GM12878 (cell line): ENCODE measurements at places on chromosomes 1 and 21. TPM values are rescaled to one million over a fixed set of nuclear protein-coding genes. Genes with fewer than 3 reads are reported as not detected.

AUNIP gene
- 11.2 and 12.4 TPM in 2 replicates for polyA plus RNA-seq

DNA sequence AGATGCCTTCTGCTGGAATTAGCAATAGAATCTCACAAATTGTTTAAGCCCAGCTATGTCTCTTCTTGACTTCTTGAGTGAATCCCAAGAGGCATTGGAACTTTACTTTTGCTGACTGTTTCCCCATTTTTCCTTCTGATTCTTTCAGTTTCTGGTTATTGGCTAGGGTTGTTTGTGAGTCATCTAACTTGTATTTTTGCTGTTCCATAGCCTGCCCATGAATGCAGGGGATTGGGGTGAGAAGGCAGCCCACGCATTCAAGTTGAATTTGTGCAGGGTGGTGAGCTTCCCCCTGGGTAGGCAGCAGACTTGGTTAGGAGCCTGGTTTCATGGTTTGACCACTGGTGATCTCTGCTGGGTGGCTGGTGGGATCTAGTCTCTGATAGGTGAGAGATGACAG, 10.4 kb upstream of the KLF17 start:
- no peak for DNase-seq
- H3K27me3 ChIP-seq = no peaks in the 10 kb centered on the region
- no peaks in the 10 kb centered on the region for H3K36me3 ChIP-seq
- H3K4me3 ChIP-seq = no peak overlapping the region
- H3K27ac ChIP-seq = no peak overlapping the region

DNA sequence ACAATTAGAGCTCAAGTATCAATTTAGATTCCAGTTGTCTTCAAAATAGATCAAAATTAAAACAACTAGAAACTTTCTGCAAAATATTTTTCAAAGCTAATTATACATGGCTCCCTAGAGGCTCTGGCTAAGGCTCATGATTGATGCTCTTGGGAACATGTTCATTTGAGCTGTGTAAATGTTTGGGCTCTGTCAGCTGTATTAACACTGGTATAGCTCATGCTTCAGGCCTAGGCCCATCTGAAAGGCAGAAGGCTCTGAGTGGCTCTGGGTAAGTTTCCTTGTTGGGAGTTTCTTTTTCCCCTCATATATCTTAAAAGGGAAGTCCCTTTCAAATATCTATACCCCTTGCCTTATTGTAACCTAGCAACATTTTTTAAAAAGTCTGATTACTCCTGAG, 81.3 kb downstream of the UROD start:
- no peak overlapping the region for H3K27ac ChIP-seq
- H3K4me1 ChIP-seq = no peaks in the 10 kb centered on the region
- H3K4me3 ChIP-seq = no peak overlapping the region

GRCh38 chr1:41842993-41843755, 75.5 kb downstream of the HIVEP3 start:
- no peak overlapping the region for H3K27ac ChIP-seq
- H3K36me3 ChIP-seq = no peaks in the 10 kb centered on the region; the same call in 1 of the 2 replicates
- no peaks in the 10 kb centered on the region for H3K4me1 ChIP-seq
- H3K4me3 ChIP-seq = no peak overlapping the region
- H3K27me3 ChIP-seq = no peaks in the 10 kb centered on the region
- DNase-seq = no peak

GRCh38 chr1:206030714-206031113, 7.0 kb upstream of the CTSE start:
- no peaks in the 10 kb centered on the region for H3K27me3 ChIP-seq
- peak; percentile 66 for DNase-seq
- no peak overlapping the region for H3K4me3 ChIP-seq
- no peaks in the 10 kb centered on the region for H3K36me3 ChIP-seq
- no peak overlapping the region for H3K27ac ChIP-seq

- H3K4me3 ChIP-seq = no peak overlapping the region
- no peaks in the 10 kb centered on the region for H3K27me3 ChIP-seq
- no peak overlapping the region for H3K27ac ChIP-seq
Measured at GRCh38 chr1:151336556-151336955, 9.3 kb upstream of the PI4KB start.

COL6A1 gene
- polyA plus RNA-seq = 0.12 and 0.28 TPM in 2 replicates

DNA sequence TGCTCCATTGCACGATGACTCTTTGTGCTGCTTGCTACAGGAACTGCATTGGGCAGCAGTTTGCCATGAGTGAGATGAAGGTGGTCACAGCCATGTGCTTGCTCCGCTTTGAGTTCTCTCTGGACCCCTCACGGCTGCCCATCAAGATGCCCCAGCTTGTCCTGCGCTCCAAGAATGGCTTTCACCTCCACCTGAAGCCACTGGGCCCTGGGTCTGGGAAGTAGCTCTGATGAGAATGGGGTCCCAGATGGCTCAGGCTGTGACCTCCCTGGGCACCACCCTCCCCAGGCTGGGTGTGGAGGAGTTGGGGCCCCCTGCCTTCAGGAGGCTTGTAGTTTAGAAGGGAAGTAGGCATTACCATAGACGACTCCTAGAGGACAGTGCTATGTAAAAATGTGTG, 19.7 kb downstream of the CYP4B1 start:
- H3K36me3 ChIP-seq = no peaks in the 10 kb centered on the region
- H3K27ac ChIP-seq = no peak overlapping the region

OR2AK2 gene
- polyA plus RNA-seq = not detected in 2 replicates

NCF2 gene
- 46.1 and 49.1 TPM in 2 replicates for polyA plus RNA-seq

DNA sequence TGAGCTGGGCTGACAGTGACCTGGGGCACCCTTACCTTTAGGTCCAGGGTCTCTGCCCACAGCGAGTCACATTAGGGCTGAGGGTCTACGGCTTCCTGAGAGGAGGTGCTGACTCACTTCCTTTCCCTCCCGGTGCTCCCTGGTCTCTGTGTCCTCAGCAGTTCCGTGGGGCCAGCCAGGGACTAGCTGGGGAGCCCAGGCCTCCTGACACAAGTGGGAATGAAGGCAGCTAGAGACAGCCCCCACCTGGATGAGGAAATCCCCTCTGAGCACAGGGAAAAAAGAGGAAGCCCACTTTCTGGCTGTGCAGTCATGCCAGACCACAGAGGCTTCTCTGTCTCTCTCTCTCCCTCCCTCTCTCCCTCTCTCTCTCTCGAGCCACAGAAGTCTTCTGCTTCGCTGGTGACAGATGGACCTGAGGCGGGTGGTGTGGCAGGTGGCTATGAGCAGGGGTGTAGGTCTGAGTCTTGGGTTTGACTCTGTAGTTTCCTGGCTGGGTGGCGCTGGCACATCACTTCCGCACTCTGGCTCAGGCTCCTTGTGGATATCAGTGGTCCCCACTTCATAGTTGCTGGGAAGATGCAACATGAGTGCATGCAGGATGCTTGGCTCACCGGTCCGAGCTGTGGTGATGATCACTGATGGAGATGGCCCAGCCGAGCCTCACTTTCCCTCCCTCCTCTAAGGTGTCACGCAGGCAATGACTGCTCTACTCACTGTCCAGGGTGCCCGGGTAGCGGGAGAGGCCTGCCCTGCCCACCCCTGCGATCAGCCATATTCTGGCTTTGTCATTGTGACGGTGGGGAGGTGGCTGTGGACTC, 3.5 kb downstream of the SLC66A1 start:
- peak overlapping the region; percentile 32; the same call in 1 of the 2 replicates for H3K4me3 ChIP-seq
- H3K27me3 ChIP-seq = no peaks in the 10 kb centered on the region
- H3K27ac ChIP-seq = peak overlapping the region; percentile 80
- peaks cover 46% of the 10 kb centered on the region for H3K4me1 ChIP-seq
- H3K36me3 ChIP-seq = no peaks in the 10 kb centered on the region

- H3K27ac ChIP-seq = no peak overlapping the region
- no peak for DNase-seq
- H3K4me3 ChIP-seq = no peak overlapping the region
- no peaks in the 10 kb centered on the region for H3K36me3 ChIP-seq
- H3K4me1 ChIP-seq = no peaks in the 10 kb centered on the region
Measured at GRCh38 chr1:227938911-227939790, 8.6 kb downstream of the WNT9A start.

CYP4A22 gene
- not detected in 2 replicates for polyA plus RNA-seq

- H3K36me3 ChIP-seq = no peaks in the 10 kb centered on the region
- H3K27me3 ChIP-seq = no peaks in the 10 kb centered on the region; the same call in 1 of the 2 replicates
- no peak for DNase-seq
- H3K4me3 ChIP-seq = no peak overlapping the region
- H3K27ac ChIP-seq = no peak overlapping the region
Measured at GRCh38 chr1:203544978-203545816, 51.2 kb downstream of the OPTC start.

DNA sequence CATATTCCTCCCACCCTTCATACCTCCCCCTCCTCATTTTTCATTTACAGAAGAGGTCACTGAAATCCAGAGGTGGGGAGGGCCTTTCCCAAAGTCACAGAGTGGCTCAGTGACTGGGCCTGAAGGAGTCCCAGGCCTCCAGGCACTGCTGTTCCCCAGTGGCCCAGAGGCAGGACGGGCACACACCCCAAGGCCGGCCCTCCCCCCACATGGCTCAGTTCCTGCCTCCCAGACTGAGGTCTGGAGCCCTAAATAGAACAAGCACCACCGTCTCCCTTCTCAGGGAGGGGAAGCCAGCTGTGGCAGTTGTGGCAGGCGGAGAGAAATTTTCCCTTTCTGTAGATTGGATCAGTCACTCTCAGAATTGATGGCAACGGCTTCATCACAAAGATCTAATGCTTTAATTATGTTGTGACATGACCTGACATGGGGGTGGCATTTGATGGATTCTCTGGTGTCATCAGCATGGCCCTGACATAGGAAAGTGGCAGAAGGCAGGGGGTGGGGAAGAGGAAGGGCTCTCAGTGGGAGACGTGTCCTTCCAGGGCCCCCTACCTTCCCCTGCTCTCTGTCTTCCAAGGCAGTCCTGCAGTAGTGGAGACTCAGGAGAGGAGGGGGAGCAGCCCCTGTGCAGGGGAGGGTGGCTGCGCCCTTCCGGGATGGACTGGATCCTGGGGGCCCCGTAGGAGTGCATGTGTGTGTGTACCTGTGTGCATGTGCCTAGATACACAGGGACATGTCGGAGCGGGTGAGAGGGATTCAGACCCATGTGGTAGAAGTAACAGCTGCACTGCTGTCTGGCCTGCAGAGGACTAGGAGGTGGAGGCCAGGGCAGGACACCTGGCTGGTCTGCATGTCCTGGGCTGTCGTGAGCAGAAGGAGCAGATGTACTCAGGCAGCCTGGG, 41.2 kb upstream of the FOXO6 start:
- no peak overlapping the region for H3K4me3 ChIP-seq
- H3K27me3 ChIP-seq = no peaks in the 10 kb centered on the region
- H3K4me1 ChIP-seq = peaks cover 4% of the 10 kb centered on the region
- DNase-seq = no peak
- no peaks in the 10 kb centered on the region for H3K36me3 ChIP-seq
- H3K27ac ChIP-seq = no peak overlapping the region

AADACL4 gene
- polyA plus RNA-seq = not detected in 2 replicates

DNA sequence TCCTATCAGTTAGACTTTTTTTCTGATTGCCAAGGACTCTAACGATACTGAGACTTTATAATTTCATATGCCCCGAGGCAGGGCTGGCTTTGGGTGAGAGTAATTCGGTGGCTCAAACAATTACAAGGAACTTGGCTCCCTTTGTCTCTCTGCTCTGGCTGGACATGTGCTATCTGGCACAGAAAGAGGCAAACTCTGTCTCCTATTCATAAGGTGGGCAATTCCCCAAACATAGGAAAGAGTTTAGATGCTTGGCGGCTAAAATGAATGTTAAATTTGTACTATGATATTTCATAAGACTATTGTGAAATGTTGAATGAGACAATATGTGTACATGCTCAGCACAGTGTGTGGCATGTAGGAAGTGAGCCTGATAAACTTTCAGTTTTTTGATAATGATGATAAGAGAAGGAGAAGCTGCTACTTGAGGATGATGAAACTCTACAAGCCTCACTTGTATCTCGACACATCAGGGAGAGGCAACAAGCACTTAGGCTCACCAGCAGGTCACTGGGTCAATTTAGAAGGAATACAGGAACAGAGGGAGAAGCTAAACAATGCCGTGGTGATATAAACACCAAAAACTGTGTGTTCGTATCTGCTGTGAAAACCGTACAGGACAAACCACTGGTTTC, 12.6 kb upstream of the NTPCR start:
- H3K36me3 ChIP-seq = no peaks in the 10 kb centered on the region
- no peaks in the 10 kb centered on the region for H3K27me3 ChIP-seq
- H3K4me1 ChIP-seq = no peaks in the 10 kb centered on the region
- DNase-seq = no peak
- H3K4me3 ChIP-seq = no peak overlapping the region
- no peak overlapping the region for H3K27ac ChIP-seq

IQGAP3 gene
- polyA plus RNA-seq = 6.4 and 8.9 TPM in 2 replicates

- no peak overlapping the region for H3K4me3 ChIP-seq
- peaks cover 1% of the 10 kb centered on the region; the same call in 1 of the 2 replicates for H3K4me1 ChIP-seq
- H3K27me3 ChIP-seq = no peaks in the 10 kb centered on the region
- DNase-seq = no peak
- H3K36me3 ChIP-seq = no peaks in the 10 kb centered on the region
Measured at GRCh38 chr1:63833363-63834119, 59.7 kb downstream of the ROR1 start.

GREM2 gene
- not detected in 2 replicates for polyA plus RNA-seq
